ENCODE measurements at places on chromosomes 2 and 18. TPM values are rescaled to one million over a fixed set of nuclear protein-coding genes. Genes with fewer than 3 reads are reported as not detected.

DNA sequence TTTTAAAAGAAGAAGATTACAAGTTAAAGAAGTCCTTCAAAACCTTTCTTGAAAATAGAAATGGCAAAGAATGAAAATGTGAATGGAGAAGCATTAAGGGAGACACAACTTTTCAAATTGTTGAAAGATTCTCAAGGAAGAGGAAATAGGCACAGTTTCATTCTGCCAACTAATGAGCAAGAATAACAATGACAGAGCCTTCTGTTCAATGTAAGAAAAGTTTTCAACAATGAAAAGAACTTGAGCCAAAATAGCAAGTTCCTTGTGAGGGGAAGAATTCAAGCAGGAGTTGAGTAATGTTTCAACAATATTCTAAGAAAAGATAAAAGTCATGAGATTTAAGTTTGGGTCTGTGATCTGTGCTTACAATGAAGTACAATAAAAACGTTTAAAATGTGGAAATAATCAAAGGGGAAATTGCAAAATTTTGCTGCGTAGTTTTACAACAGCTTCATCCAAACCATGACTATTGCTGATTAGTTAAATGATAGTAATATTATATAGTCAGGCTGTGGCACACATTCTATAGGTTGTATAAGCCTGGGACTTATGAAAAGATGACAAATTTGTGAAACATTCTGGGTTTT, 122.6 kb downstream of the METTL4 start:
- no peak for DNase-seq

GRCh38 chr18:65808759-65809158, 57.9 kb downstream of the CDH7 start:
- no peak for DNase-seq

The EMILIN2 gene
- 20.1 TPM for total RNA-seq

GRCh38 chr2:17620280-17620679, 79.8 kb downstream of the VSNL1 start:
- no peak for DNase-seq

- DNase-seq = peak; percentile 48
Observed at GRCh38 chr18:13382366-13382953, 163.9 kb downstream of the LDLRAD4 start.

DNA sequence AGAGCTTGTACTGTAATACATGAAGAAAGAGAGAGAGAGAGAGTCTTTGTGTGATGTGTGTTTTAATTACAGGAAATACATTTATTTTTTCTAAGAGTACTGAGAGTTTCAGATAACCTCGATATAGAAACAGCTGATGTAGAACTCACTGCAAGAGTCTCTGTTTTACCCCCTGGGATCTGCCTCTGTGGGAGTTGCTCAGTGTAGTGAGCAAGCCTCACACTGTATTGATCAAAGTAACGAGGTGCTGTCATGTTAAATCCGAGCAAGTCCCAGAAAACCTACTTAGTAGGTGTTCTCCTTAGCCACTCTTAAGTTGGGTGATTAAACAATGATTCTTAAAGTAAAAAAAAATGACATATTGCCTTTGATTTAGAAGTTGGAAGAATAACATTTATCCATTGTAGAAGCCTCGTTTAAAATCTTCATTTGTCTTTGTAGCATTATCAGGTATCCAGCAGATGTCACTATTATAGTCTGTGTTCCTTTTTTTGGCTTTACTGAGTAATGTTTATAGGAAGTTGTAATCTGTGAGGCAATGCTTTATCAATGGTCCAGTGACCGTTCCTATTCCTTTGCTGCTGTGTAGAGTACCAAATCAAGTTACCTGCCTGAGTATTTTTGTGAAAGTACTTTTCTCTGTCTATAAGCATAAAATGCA, 219.0 kb downstream of the MYO3B start:
- DNase-seq = no peak

- no peak for DNase-seq
Observed at GRCh38 chr2:214377286-214377624, 33.6 kb upstream of the VWC2L start.

The MC4R gene
- total RNA-seq = not detected

DNA sequence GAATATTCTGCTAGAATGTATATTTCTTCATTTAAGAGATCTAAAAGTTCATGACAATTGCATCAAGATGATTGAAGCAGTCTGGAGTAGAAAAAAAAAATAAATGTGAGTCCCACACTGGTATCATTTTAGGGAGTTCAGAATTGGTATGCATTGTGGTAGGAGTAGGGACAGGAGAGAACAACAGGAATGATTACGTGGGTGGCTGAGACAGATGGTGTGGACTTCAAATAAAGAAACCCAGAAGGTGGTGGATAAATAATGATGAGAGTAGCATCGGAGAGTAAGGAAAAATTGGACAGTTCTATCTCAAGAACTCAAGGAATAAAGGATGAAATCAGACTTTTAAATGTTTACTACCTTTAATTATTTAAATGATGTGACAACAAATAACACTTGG, 289.6 kb downstream of the GALNT13 start:
- DNase-seq = no peak

The SPR gene
- total RNA-seq = 7.1 TPM

The DAPL1 gene
- not detected for total RNA-seq

GRCh38 chr2:234453216-234453615, 43.7 kb downstream of the ARL4C start:
- DNase-seq = peak; percentile 49

GRCh38 chr2:239868556-239869181, 156.5 kb downstream of the NDUFA10 start:
- no peak for DNase-seq

The CDH7 gene
- total RNA-seq = not detected

The UGT1A10 gene
- total RNA-seq = not detected

- no peak for DNase-seq
Observed at GRCh38 chr2:241237047-241237446, 48.6 kb downstream of the ANO7 start.

The MOGAT1 gene
- not detected for total RNA-seq

The KLHL41 gene
- 0.55 TPM for total RNA-seq

The IL37 gene
- total RNA-seq = not detected

- DNase-seq = no peak
Observed at GRCh38 chr2:121803503-121803902, 48.1 kb downstream of the TSN start.

DNA sequence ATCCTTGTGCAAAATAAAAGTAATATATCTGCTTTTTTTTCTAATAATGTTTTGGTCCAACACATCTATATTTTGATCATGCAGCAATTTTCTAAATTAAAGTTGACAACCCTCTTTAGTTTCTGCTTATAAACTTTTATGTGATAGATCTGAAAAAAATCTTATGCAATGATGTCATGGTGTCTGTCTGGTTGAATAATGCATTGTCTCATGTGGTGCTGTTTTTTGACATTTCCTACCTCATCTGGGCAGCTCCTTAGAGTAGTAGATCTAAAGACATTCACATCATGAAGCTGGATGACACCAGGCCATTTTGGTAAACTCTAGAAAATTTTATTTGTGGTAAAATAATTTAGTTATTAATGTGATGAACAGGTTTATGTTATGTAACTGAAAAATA, 106.8 kb upstream of the FN1 start:
- no peak for DNase-seq

The SNORC gene
- total RNA-seq = 0.85 TPM

DNA sequence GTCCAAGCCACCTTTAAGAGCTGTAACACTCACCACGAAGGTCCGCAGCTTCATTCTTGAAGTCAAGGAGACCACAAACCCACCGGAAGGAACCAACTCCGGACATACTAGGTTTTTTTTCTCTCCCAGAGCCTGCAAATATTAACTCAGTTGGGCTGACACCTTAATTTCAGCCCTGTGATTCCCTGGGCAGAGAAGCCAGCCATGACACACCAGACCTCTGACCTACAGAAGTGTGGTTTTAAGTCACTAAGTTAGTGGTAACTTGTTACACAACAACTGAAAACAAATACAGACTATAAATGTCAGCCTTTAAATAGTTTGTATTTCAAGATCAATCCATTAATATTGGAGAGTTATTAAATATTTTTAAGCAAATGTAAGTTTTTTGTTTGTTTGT, 855.1 kb downstream of the TMEM182 start:
- DNase-seq = no peak

The RGPD3 gene
- 0.31 TPM for total RNA-seq

DNA sequence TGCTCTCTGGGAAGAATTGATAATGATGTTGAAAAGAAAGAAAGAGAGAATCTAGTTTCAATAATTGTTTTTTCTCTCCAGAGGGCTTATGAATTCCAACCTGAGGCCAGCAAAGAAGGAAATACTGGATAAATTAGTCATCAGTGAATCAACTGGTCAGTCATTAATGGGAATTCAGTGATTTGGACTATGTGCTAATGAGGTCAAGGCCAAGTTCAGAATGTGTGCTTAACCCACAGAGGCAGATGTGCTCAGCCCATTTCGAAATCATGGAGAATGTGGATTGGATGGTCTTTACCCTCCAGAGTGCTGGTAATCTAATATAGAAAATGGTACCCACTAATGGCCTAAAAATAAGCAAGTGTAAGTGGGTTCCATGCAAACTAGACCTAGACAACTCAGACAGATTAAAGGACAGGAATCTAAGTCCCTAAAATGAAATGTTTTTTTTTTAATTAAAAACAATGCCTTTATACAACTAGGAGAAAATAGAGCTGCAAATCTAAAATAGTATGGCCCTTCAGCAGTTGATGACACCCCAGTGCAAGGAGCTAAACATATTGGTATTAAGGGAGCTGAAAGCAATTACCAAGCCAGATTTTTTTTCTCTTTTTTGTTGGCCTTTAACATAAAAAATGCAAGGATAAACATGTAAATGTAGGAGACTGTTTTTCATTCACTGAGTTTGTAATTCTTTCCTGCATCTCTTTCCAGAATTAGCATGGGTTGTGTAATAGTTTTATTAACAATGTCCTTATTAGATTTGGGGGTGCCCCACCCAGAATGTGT, 296.9 kb downstream of the SATB2 start:
- no peak for DNase-seq

DNA sequence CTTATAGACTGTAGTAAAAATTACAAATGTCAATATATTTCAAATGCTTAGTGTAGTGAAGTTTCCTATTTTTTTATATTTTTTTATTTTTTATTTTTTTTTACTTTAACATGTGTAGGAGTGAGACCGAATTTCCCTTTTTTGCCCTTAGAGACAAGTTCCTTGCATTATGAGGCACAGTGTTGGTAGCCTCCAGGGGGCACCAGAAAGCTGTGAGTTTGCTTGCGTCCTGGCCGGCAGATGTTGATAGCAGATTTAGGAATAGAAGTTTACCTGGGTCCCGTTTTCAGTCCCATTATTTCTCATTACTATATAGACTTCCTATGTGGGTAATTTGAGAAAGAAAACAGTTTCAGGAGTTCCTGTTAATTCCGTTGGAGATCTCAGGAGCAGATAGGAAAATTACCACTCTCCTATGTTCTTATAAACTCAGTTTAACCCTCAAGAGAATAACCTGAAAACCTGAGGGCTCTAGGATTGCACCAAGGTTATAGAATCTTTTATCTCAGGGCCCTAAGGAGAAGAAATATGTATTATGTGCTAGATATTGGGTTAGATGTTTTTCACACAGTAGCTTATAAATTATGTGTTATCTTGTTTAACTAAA, 157.5 kb upstream of the SESTD1 start:
- peak; percentile 66 for DNase-seq

- DNase-seq = no peak
Observed at GRCh38 chr2:133490411-133490980, 77.8 kb downstream of the NCKAP5 start.

The ABHD1 gene
- 0.76 TPM for total RNA-seq

DNA sequence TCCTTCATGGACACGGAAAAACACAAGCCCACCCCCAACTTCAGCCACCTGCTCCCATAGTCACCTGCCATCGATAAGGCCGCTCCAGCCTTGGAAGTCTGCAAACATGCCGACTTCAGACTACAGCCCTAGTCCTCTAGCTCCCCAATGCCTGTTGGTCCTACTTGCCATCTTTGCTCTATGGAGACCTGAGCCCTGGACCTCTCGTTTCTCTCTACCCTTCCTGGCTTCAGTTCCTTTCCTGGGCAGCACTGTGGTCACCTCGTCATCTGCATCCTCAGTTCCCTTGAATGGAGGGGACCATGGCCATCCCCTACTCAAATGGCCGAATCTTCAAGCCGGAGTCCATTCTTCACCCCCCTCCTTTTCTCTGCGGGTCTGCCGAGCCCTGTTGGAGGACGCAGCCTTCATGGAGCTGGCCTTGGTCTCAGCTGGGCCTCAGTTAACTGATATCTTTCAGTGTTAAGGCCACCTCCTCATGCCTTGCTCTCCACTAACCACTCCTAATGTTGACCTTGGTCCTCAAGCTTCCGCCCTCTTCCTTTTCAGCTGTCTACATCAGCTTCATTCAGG, 47.7 kb upstream of the GBX2 start:
- DNase-seq = no peak

- DNase-seq = no peak
Observed at GRCh38 chr2:53210538-53210937, 557.1 kb upstream of the CHAC2 start.
